ENCODE measurements at places on chromosomes 12 and 14.

GRCh38 chr14:105860615-105861580, 334.5 kb downstream of the TMEM121 start:
- no peak for DNase-seq

- no peak for DNase-seq
Measured at GRCh38 chr14:75156111-75156510, 20.3 kb downstream of the TMED10 start.

GRCh38 chr12:130849561-130850417, 10.7 kb upstream of the STX2 start:
- no peak for DNase-seq

DNA sequence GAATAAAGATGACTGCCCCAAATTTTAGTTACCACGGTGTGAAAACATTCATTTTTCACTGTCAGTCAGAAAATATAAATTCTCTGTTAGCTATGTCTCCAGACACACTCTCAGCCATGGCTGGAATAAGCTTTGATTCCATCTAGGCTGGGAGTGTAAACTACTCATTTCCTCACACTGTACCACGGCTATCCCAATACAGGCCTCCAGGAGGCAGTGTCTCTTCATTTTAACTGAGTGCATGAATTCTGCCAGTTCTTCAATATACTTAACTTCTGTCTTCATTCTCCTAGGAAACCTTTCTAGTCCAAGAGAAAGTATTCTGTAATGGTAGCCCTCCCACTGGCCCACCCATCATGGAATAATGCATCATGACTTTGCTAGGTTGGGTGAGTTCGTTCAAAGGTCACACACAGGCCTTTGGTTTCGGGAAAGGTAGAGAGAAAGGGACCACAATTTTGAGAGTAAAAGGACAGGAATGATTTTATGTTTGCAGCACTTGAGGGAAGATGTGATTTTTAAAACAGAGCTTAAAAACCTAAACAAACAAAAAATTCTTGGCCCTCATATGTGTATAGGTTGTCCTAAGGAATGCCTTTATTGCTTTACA, 381.1 kb downstream of the SEC23A start:
- no peak for DNase-seq

- no peak for DNase-seq
Measured at GRCh38 chr12:102326982-102327381, 129.3 kb upstream of the PMCH start.

DNA sequence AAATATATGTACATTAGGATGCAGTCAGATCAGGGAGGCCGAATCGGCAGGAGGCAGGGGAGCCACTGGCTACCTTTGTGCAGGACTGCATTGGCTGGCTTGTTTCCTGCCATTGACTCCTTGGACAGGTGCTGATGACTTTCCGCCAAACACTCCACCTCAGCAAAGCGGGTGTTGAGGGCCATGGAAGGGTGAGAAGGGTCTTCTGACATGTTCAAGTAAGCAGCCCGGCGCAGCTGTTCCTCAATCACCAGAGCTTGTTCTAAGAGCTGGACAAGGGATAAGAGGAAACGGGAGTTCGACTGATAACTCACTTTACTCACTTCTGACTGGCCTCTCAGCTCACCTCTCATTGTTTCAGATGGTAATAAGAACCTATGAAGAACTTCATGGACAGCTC, 4.9 kb upstream of the NOP2 start:
- no peak for DNase-seq

DNA sequence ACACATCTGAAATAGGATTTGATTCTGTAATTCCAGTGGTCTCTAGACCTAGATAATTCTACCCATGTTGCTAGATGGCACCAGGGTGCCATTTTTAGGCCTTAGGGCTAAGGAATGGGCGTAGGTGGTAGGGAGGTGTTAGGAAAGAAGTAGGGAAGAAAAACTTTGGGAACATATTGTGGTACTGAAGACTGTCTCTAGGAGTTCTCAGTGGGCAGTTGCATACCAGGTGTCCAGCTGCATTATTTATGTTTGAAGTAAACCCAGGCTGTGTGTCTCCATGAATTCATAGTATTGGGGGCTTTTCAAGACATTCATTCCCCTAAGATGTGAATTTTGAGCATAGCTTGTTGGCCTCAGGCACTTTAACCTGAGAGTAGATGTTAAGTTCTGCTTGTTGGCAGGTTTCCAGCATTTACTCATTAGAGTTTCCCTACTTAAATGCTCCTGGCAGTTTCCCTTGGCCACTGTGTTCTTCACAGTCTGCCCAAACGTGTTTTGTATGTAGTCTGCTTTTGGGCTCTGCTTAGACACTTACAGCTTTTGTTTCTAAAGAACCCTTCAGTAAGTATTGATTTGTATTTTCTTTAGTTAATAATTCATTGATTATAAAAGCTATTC, 31.5 kb upstream of the CCT2 start:
- no peak for DNase-seq

- no peak for DNase-seq
Measured at GRCh38 chr14:38074754-38075153, 132.9 kb upstream of the SSTR1 start.

GRCh38 chr12:103382736-103383346, 112.9 kb downstream of the C12orf42 start:
- DNase-seq, result no peak

- DNase-seq, result no peak
Measured at GRCh38 chr14:53310412-53310811, 157.3 kb upstream of the DDHD1 start.

DNA sequence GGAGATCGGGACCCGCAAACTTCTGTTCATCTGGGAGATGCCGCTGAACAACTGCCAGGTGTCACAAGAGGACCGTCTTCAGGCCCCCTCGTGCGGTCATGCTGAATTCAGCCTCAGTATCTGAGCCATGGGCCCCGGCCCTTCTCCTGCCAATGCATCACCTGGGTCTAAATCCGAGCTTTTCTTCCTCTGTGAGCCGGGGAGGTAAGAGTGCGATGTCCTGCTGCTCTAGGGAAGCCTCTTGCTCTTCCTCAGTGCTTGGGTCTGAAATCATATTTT, 155.8 kb upstream of the FKBP4 start:
- no peak for DNase-seq

DNA sequence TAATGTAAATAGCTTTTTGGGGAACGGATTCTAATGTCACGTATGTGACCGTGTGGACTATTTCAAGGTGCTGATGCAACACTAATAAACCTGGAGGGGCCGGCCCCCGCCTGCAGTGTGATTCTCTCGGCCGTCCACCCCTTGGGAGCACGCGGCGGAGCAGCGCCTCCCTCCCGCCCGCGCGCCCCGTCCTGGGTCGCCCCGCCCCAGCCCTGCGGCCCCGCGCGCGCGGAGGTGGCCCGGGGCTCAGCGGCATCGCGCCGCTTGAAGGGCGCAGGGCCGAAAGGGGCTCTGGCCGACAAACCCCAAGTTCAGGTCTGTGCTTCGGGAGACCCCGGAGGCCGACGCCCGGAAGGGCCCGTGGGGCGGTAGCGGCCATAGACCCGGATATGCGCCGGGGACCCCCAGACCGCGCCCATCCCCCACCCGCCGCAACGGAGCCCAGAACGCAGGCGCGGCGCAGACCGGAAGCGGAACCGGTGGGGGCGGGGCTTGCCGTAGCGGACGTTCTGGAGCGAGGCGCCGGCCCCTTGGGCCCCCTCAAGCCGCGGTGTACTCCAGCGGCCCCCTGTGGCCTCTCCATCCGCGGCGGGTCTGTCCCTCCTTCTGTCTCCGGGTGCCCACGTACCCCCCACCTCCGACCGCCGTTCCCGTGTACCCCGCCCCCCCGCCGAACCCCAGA, at the start of gene TEX22:
TSS of gene TEX22 (plus strand) at position 495 of the 682 bp plus-strand sequence. CDS start 803 bp downstream, outside the sequence.
- peak; percentile 88 for DNase-seq

DNA sequence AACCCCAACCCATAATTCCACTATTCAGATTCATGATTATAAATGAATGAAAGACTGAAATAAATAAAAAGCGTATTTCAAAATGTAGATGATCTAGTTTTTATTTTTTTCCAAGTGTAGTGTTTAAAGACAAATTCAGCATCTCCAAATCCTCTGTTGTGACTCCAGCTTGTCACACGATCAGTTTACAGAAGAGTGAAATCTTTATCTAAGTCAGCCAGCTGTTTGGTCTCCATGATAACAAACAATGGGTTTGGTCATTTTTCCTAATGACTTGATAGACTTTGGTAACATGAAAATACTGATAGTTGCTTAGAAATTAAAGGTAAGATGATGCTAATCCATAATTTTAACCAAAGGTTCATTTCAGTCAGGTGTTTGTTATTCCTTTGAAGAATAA, 114.5 kb upstream of the RASSF8 start:
- DNase-seq, result no peak

DNA sequence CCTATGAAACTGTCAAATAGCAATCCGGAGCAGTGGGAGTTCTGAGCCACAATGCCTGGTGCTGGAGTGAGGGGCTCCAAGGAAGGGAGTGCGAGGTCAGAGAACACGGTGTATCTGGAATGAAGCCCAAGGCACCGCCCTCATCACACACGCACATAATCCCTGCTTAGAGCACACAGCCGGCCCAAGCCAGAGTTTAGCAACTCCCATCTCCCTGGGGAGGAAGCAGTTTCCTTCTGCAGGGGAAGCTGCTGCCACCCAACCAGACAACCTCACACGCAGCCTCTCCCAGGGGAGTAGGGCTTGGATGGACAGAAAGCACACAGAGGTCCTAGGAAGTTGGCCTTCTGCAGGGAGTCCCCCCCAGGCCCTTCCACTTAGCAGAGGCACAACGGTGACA, 31.3 kb downstream of the ACTN1 start:
- DNase-seq, result no peak

DNA sequence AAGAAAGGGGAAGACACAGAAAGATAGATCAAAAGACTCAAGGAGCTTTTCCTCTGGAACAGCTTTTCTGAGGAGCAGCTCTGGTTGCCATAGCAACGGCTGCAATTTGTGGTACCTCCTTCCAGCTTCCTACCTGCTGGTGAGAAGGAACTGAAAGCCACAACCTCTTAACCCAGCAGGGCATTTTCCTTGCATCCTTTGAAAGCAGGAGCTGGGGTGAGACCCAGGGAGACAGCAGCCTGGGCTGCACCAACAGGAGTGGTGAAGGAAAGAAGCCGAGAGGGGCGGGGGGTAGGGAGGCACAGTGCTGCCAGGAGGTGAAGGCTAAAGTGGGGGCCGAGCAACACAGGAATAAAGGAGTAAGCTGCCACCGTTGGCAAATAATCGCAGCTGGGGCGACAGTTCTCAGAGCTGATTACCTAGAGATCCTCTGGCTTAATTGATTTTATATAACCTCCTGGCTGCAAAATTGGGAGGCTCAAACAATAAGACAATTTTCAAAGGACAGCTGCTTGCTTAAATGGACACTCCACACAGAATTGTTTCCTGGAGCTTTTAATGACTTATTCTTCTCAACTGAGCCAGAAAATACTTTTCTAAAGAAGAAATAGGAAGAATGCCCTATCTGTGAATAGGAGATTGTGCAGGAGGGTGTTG, 129.4 kb downstream of the RPAP3 start:
- no peak for DNase-seq

GRCh38 chr14:60515511-60516289, 6.8 kb downstream of the SIX6 start:
- DNase-seq, result no peak

DNA sequence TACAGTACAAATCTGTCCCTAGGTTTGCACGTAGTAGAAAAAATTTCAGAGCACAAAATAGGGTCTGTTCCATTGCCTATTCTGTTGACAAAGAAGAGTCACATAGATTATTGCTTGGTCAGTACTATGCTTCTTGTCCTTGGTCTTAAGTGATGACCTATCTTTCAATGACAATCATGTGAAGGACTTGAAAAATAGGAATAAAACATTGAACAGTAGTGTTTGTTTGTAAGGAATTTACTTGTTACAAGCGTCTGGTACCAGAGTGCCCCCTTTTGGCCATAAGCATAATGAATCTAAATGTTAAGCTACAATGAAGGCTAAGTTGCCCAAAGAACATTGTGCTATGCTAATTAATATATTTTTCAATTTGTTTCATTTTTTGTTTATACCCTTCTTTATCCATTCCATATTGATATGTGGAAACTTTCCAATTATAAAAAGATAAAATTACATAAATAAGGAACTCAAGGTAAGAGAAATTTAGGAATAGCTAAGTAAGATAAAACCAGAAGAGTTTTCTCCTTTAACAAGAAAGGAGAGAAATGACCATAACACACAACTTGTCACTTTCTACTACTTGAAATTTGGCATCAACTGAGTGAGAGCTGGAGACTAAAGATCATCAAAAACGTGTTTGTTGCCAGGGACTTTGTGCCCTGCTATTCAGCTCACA, 204.7 kb downstream of the EPS8 start:
- no peak for DNase-seq

DNA sequence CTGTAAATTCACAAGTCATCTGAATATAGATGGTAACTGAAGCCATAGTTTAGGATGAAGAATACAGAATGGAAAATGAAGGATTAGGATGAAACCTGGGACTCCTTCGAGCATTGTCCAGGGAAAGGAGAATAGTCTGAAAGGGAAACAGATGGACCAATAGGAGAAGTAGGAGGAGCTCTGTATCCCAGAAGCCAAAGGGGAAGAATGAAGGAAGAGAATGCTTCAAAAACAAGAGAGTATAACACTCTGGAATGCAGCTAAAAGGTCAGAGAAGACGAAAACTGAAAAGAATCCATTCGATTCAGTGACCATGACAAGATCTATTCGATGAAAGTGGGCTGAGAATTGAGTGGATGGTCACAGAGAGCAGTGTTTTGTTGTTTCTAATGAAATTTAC, 1.0 kb downstream of the GMFB start:
- no peak for DNase-seq

DNA sequence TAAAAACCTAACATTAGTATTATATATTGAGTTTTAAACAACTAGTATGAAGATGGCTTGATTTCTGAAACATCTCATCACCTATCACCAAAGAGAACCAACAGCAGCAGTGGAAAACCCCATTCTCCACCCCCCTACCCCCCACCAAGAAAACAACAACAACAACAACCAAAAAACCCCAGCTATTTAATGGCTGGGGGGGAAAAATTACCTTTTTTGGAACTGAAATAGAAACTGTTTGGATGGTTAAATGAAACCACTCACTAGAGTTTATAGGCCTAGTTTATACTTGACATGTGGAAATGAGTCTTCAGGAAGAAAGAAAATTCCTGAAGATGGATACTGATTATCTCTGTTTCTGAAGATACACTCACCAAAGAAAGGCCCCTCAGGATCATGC, 30.3 kb downstream of the PPP2R5E start:
- no peak for DNase-seq

DNA sequence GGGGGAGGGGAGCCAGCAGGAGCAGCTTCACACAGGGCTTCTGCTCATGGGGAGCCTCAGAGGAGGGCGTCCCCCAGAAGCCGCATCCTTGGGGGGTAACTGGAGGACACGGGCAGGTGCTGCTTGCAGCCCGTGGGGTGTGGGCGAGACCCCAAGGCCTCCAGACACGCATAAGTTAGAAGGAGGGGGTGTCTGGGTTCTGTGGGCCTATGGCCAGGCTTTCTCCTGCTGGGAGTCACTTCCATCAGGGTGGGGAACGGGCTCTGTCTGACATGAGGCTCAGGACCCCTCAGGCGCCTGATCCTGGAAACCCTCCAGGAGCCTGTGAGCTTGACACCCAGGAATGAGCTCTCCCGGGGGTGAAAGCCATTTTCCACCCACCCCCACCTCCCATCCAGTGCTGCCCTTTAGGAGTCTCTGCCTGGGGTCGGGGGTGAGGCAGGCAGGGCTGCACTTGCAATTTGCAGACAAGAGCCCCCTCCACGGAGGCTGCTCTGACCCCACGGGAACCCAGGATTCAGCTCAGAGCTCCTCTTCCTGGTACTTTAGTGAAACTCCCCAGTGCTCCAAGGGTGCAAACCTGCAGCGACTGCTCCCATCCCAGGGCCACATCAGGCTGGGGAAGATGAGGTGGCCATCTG, 325.7 kb downstream of the ADGRD1 start:
- DNase-seq, result no peak

GRCh38 chr12:132305991-132306884, 23.2 kb downstream of the GALNT9 start:
- no peak for DNase-seq
